Fibroblast of gingiva (primary cell): ENCODE measurements at places on chromosomes 4 and X.
A peak's percentile ranks its signal among the peaks of the same experiment; 100 is the strongest.

- no peak for DNase-seq
Observed at GRCh38 chr4:7573576-7574091, 138.9 kb upstream of the PSAPL1 start.

- DNase-seq, result no peak
Observed at GRCh38 chrX:124902953-124903352, 416.7 kb upstream of the TEX13C start.

DNA sequence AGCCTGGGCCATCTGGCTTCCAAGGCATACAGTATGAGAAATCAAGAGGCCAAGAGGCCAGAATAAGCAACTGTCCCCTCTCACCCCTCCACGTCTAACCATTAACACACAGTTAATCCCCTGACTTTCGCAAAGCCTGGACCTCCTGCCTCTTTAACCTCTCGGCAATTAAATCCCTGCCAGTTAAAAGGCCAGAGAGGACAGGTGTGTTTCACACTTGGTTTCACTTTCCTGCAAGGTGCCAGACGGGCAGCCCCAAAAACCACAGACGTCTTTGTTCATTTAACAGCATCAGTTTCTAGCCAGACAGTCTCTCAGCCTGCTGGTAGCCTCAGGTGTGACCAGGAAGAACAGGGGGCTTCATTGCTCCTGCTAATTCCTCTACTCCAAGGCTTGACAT, 91.1 kb upstream of the KIT start:
- DNase-seq, result no peak

DNA sequence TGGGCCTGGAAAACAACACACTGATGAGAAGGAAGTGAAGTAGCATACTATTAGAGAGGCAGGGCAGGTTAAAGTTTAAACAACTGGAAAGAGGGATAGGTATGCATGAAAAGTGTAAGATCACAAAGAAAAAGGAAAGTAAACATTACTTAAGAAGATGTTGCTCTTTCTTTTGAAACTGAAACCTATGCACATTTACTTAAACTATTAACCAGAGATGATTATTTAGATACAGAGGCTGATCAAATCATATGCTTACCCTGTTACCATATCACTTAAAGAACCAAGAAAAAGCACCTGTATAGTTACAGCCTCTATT, 37.8 kb downstream of the NAP1L5 start:
- no peak for DNase-seq

DNA sequence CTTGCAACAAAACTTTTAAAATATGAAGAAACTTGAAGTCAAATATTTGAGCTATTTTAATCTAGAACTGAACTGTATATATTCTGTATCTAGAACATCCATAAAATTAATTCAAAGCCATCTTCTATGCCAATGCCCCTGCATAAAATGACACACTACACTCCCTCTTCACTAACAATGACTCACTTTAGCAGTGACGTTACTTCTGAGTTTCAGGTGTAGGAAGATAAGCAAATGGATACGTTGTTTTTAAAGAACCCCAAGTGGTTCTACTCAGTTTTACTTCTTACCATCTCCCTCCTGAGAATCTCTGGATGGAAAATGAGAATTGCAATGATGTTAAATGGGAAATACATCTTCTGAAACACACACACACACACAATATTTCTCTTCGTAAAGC, 45.2 kb downstream of the CXXC4 start:
- no peak for DNase-seq

DNA sequence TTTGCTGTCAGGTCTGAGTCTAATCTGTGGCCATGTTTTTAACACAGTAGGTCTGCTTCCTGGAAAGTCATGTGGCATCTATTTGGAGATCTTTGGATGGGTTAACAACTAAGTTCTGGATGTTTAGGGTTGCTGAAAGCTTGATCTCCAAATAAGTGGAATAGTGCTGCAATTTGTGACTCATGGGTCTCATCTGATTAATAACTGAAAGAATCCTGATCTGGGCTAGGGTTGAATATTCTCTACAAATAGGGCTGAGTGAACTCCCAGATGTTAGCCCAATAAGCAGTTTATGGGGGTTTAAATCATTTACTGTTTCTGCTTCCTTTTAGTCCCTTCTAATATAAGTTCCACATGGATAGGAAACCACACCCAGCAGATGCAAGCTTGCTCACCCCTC, 23.1 kb downstream of the CT47C1 start:
- no peak for DNase-seq

GRCh38 chrX:49155900-49156837, 6.4 kb upstream of the MAGIX start:
- DNase-seq, result peak; percentile 86

DNA sequence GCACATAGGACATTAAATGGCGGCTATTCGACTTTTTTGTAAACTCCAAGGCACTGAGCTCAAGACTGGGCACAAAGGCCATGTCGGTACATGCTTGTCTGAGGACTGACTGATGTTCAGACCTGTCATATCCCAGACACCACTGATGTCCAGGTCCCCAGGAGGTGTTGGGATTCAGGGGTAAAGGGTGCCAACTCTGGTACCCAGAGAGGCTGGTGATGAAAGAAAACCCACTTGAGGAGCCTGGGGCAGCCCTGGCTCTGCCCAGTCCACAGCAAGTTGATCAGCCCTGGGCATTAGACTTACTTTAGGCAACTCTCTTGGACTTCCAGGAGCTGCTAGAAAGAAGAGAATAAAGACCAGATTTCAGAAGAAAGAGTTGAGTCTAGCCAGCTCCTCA, 18.7 kb downstream of the SASH3 start:
- DNase-seq, result no peak

GRCh38 chr4:25258980-25259578, 25.2 kb downstream of the PI4K2B start:
- no peak for DNase-seq

DNA sequence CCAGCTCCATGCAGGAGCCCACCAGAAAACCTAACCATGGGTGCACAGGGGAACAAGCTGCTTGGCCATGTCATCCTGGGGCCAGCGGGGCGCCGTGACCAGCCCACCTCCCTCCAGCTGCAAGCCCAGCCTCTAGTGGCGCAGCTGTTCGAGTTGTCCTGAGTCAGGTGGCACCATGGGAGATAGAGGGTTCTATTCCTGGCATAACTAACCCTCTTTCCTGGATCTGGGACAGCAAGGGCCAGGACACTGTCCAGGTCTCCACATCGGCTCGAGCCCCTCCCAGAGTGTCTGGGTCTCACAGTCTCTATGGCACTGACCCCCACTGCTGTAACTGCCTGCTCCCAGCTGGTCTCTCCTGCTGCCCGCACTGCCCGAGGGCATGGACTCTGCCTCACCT, 16.7 kb downstream of the ABLIM2 start:
- no peak for DNase-seq

GRCh38 chrX:23819385-23820234, 36.6 kb downstream of the SAT1 start:
- DNase-seq, result no peak

- peak; percentile 79 for DNase-seq
Observed at GRCh38 chrX:37348231-37348970, 763 bp upstream of the PRRG1 start.

- DNase-seq, result no peak
Observed at GRCh38 chr4:94954251-94954650, 196.5 kb downstream of the BMPR1B start.

- DNase-seq, result no peak
Observed at GRCh38 chr4:83083925-83084475, 30.5 kb downstream of the PLAC8 start.

DNA sequence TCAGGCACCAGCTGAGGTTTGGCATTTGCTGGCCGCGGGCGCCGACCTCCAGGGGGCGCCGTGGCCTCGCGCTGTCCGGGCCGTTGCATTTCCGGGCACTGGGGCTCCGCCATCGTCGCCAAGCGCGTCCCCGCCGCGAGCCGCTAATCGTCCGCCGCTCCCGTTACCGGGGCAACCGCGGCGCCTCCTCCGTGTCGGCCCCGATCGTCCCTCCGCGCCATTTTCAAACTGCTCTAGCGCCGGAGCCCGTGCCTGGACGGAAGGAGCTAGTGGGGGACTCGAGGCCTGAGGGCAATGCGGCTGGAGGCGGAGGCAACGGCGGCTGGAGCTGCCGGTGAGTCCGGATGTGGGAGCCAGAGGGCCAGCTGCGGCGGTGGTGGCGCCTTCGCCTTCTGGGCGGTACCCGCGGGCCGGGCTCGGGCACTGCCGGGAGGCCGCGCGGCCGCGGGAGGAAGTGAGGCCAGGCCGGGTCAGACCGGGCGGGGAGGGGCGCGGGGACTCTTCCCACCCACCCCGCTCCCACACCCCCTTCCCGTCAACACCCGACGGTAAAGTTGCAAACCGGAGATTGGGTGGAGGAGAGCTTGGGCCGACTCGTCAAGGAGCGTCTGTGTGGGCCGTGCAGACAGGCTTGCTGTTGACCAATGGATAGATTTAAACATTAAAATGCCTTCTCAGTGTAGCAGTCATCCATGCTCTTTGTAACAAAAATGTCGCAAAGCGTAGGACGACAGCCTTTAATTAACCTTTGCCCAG, at the start of gene CEP135:
Gene CEP135, plus strand, starts transcription at position 220 of the 756 bp plus-strand sequence. CDS start 3,186 bp downstream, outside the sequence.
- DNase-seq, result peak; percentile 95

GRCh38 chr4:48986654-48987164, 634 bp downstream of the CWH43 start:
- DNase-seq, result no peak

DNA sequence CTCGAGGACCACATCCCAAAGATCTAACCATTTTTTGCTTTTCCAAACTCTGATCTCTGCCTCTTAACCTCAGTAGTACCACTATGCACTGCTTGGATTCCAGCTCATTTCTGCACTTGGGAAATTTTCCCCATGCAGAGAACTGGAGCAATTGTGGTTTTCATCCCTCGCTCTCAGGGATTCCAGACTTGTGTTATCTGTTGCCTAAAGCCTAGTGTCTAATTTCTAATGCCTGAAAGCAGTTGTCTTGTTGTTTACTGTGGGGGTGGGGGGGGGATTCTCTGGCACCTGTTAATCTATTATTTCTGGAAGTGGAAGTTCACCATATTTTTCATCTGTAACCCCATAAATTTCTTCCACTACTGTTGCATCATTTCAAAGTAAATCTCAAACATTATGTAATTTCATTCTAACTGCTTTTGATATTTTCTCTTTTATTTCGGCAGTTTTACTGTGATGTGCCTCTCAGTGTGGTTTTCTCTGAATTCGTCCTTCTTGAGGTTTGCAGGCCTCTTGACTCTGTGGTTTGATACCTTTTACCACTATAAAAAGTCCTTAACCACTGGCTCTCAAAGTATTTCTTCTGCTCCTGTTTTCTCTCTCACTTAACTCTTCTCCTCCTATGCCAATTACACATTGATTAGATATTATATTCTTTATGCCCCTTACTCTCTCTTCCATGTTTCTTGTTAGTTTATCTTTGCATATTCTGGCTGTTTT, 205.6 kb upstream of the EOLA2 start:
- no peak for DNase-seq
